HFF-Myc (cell line): ENCODE measurements at places on chromosomes 1 and 21.

- no peak for DNase-seq
Observed at GRCh38 chr1:158180741-158181576, at the start of gene CD1D. CD1D (plus strand) TSS chr1:158180895; CDS start chr1:158181102, 207 bp downstream.

GRCh38 chr1:237124856-237125462 is 83.0 kb downstream of the RYR2 start:
- DNase-seq: no peak

DNA sequence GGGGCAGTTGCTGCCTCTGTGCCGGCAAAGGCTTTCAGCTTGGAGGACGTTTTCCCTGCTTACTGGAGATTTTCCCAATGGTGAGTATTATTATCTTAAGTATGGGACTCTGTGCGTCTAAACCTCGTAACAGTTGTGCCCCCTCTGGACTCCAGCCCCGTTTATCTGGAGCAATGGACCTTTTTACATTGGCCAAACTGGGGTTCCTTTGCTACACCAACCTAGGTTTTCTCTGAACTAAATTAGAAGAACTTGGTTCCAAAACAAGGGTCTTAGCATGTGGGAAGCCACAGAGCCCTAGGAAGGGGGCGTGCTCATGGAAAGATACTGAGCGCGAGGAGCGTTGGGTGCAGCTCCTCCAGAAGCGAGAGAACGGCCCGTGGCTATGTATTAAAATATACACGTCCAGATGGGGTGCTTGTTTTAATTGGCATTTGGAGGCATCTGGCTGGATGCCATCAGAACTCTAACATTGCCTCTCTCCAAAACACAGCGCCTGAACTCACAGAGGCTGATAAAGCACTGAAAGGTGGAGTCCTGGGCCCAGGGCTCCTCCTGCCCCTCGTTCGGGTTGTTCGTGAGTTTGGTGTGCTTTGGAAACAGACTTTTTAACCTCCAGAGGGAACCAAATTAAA is 28.4 kb downstream of the POFUT2 start:
- DNase-seq: no peak

DNA sequence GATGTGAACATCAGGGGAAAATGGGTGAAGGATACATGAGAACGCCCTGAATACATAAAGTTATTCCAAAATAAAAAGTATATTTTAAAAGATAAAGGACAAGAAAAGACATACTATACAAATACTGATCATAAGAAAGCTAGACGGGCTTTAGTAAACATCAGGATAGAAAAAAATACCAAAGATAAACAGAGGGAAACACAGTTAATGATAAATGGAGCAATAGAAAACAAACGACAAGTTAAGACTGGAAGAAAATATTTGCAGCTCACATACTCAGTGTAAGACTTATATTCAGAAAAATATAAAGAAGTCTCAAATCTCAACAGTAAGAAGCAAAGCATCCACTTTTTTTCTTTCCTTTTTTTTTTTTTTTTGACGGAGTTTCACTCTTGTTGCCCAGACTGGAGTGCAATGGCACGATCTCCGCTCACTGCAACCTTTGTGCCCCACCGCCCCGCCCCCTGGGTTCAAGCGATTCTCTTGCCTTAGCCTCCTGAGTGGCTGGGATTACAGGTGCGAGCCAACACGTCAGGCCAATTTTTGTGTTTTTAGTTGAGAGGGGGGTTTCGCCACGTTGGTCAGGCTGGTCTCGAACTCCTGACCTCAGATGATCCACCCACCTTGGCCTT is 94.8 kb downstream of the OMA1 start:
- no peak for DNase-seq
